ENCODE measurements at places on chromosomes 1 and 21. TPM values are rescaled to one million over a fixed set of nuclear protein-coding genes. Genes with fewer than 3 reads are reported as not detected.

The PTPRF gene
- 345 TPM for total RNA-seq

The ANGPTL3 gene
- total RNA-seq = not detected

The BATF3 gene
- total RNA-seq = 1.2 TPM

DNA sequence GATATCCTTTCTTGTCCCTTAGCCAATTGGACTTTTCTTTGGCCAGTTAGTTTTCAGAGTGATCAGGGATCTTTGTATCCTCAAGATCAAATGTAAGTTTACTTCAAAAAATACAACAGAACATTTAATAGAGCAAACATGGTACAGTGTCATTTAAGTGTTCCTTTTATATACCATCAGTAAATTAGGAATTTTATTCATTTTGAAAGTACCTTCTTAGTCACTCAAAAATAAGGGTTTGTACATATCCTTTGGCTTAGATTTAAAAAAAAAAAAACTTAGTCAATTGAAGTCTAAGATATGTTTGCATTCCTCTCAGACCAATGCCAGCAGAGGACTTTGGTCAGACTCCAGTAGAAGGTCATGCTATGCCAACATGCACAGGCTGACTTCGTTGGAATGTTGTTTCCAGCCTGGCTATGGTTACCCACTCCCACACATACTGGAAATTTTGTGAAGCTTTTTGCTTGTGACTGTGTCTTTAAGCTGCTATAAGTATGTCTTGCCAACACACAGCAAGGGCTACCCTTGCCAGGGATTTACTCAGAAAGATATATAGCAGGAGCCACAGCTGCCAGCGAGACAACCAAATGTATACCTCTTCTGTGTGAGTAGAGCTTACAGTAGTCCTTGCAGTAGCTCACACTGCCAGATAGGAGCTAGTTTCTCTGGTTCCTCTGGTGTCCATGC, 81.5 kb upstream of the LRIF1 start:
- DNase-seq = no peak

GRCh38 chr1:172494166-172494565, 38.8 kb upstream of the SUCO start:
- DNase-seq = no peak
